ENCODE measurements at places on chromosomes 2 and 18.

GRCh38 chr18:63394954-63395353 lies 27.3 kb downstream of the VPS4B start:
- no peak for DNase-seq

- no peak for DNase-seq
Observed at GRCh38 chr2:96111257-96111640, 5.1 kb downstream of the ADRA2B start.

GRCh38 chr2:10327896-10328669 lies 25.4 kb downstream of the HPCAL1 start:
- DNase-seq: no peak

- DNase-seq: no peak
Observed at GRCh38 chr18:77960791-77961410, 711.3 kb downstream of the GALR1 start.

- DNase-seq: no peak
Observed at GRCh38 chr2:24438106-24438505, 52.9 kb upstream of the NCOA1 start.

DNA sequence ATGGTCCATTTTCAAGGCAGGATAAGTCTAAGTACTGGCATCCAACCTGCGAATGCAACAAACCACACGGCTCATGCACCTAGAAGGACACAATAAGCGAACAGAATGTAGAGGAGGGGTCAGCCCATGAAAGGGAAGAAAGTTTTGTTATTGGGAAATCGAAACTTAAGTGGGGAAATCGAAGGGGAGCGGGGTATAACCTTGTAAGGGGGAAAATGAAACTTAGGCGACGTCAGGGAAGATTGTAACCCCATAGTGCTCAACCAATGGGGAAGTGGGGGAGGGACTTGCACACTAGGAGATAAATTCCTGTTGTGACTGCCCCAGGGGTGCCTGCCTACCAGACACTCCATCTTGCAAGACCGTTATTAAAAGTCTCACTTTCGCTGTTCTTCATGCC lies 15.6 kb upstream of the OTOF start:
- no peak for DNase-seq

GRCh38 chr2:58620896-58621295 lies 379.8 kb upstream of the FANCL start:
- DNase-seq: no peak
